Natural killer cell treated with Interleukin-12 subunit alpha and Interleukin-12 subunit beta and Interleukin-15 and Interleukin-18, amount 100 ng/mL, for 72 hours (primary cell): ENCODE measurements at places on chromosomes 13 and 19.

GRCh38 chr19:53333463-53334449 is at the start of gene ZNF845:
TSS of gene ZNF845 (plus strand) at chr19:53333749. CDS start at chr19:53341308, 7,559 bp downstream.
- H3K4me3 ChIP-seq: peak within 1 kb of the TSS; percentile 81
- H3K4me1 ChIP-seq: peaks cover 14% of the 10 kb centered on the region
- H3K27ac ChIP-seq: peak within 1 kb of the TSS; percentile 69
- DNase-seq: peak; percentile 94
- peaks cover 7% of the 10 kb centered on the region for H3K27me3 ChIP-seq

DNA sequence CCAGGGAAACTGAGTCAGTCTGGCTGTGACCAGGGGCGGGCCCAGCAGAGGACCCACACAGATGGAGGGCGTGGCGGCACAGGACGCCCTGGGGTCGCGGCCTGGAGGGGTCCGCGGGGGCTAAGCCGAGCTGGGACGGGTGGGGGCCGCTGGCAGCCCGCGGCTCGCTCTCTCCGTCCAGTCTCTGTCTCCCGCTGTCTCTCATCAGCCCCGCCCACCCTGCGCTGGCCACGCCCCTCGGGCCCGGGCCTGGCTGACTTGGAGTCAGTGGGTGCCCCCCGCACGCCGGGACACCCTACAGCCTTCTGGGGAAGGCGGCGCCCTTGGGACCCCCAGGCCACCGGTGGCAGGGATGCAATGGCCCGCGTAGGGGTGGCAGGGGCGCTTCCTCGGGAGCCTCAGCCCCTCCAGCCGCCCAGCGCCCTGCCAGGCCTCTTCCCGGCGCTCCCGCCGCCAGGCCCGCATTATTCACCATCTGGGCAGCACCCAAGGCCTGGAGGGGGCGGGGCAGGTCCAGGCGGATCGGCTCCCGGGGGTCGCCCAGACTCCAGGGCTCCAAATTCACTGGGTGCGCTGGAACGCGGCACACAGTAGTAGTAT is at the start of gene TBXA2R:
Gene TBXA2R (minus strand): TSS at position 186 of the 600 bp plus-strand sequence. CDS start 6,241 bp downstream, outside the sequence.
- H3K36me3 ChIP-seq: no peaks in the 10 kb centered on the region
- DNase-seq: no peak
- H3K4me3 ChIP-seq: peak within 1 kb of the TSS; percentile 63
- peaks cover 8% of the 10 kb centered on the region for H3K4me1 ChIP-seq
- H3K27ac ChIP-seq: no peak within 1 kb of the TSS
- no peaks in the 10 kb centered on the region for H3K27me3 ChIP-seq

- DNase-seq: no peak
- no peak overlapping the region for H3K4me3 ChIP-seq
- H3K36me3 ChIP-seq: no peaks in the 10 kb centered on the region
- H3K27me3 ChIP-seq: no peaks in the 10 kb centered on the region
Measured at GRCh38 chr13:107734891-107735625, 480.3 kb downstream of the LIG4 start.

GRCh38 chr13:66154354-66154753 is 1075.8 kb downstream of the PCDH9 start:
- H3K27me3 ChIP-seq: no peaks in the 10 kb centered on the region
- no peak overlapping the region for H3K4me3 ChIP-seq
- DNase-seq: no peak
- H3K27ac ChIP-seq: no peak overlapping the region
- peaks cover 24% of the 10 kb centered on the region for H3K4me1 ChIP-seq

- H3K36me3 ChIP-seq: no peaks in the 10 kb centered on the region
- peak overlapping the region; percentile 88 for H3K4me3 ChIP-seq
- peaks cover 61% of the 10 kb centered on the region for H3K27me3 ChIP-seq
- DNase-seq: no peak
Measured at GRCh38 chr13:78602561-78603239, 652 bp downstream of the POU4F1 start.

DNA sequence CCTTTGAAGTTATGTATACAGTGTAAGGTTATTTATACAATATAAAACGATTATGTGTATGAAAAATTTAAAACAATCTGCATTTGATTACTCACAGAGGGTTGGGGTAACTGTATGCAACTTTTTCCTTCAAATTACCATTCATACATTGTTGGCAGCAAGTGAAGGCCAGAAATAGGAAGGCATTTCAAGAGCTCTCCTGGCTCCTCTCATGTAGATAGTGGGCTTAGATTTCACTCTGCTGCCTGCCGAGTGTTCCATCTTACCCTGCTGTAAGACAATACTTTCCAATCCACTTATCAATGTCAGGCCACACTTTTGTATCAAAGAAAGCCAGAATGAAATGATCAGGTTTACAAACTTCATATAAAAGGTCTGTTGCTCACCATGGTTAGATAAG is 245.2 kb downstream of the DNAJC15 start:
- no peaks in the 10 kb centered on the region for H3K4me1 ChIP-seq
- peaks cover 11% of the 10 kb centered on the region for H3K27me3 ChIP-seq
- no peak overlapping the region for H3K4me3 ChIP-seq

- H3K27me3 ChIP-seq: no peaks in the 10 kb centered on the region
- peaks cover 20% of the 10 kb centered on the region for H3K4me1 ChIP-seq
- H3K36me3 ChIP-seq: no peaks in the 10 kb centered on the region
- peak overlapping the region; percentile 86 for H3K4me3 ChIP-seq
Measured at GRCh38 chr19:43532571-43532961, 422 bp upstream of the ZNF575 start.
